ENCODE measurements at places on chromosomes 1 and 21.

- no peak for DNase-seq
Observed at GRCh38 chr1:103089221-103089620, 19.1 kb downstream of the COL11A1 start.

GRCh38 chr1:152191260-152191659, 32.2 kb upstream of the RPTN start:
- no peak for DNase-seq

DNA sequence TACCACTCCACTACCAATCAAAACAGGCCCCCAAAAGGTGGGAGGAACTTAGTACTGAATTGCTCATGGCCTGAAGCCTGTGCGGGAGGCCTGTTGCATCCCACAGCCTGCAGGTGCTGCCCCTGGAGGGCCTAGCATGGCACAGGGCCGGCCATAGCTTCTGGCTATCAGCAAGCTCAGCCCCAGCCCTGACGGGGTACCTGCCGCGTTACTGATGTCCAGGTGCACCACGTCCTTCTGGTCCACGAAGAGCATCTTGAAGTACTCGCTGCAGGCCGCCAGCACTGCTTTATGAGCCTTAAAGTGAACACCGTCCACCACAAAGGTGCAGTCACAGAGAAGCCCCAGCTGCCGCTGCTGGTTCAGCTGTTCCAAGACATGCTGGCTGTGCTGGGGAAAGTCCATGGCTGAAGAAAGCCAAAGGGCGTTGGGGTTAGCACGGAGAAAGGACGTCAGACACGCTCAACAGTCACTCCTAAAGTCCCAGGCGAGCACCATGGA, 27.8 kb downstream of the ZBTB17 start:
- peak; percentile 43 for DNase-seq

DNA sequence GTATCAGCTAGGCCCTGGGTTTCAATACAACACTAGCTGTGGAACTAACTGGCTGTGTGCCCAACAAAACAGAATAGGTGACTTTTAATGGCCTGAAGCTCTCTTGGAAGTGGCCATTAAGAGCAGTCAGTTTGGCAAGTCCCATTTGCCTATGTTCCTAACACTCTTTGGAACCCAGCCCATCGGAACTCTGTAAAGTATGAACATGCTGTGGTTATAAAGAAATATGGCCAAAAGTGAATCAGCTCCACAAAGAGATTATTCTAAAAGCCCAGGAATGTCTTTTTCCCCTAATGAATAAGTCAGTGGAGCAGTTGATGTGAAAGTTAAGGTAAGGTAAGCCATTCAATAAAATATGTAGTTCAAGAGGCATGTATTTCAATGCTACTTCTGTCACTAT, 223.7 kb upstream of the ADAMTS5 start:
- DNase-seq = no peak

GRCh38 chr1:53275566-53275965, 37.2 kb upstream of the MAGOH start:
- DNase-seq = no peak

DNA sequence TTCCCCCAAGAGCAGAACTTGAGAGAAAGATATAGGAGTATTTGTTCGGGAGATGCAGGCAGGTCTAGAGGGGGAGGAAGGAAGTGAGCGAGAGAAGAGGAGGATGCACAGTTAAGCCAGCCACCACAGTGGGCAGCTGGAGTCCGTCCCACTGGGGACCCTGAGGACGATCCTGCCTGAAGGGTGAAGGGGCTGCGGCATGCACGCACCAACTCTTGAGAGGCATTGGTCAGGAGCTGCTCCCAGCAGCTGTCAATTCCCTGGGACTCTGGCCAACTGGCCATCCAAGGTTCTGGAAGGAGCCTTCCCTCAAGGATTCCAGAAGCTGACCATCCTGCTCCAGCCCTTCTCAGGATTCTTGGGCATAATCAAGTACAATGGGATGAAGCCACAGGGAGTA, 246.9 kb downstream of the MATN1 start:
- no peak for DNase-seq

DNA sequence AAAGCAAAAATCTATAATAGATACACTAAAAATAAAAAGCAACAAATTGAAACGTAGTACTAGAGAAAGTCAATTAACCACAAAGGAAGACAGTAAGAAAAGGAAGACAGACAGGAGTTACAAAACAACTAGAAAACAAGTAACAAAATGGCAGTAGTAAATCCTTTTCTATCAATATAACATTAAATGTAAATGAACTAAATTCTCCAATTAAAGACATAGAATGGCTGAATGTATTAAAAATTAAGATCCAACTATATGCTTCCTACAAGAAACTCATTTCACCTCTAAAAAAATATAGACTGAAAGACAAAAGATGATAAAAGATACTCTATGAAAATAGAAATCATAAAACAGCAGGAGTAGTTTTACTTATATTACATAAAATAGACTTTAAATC, 79.1 kb downstream of the CTH start:
- DNase-seq = no peak

GRCh38 chr1:44613941-44614340, 60.3 kb downstream of the TMEM53 start:
- DNase-seq = no peak

DNA sequence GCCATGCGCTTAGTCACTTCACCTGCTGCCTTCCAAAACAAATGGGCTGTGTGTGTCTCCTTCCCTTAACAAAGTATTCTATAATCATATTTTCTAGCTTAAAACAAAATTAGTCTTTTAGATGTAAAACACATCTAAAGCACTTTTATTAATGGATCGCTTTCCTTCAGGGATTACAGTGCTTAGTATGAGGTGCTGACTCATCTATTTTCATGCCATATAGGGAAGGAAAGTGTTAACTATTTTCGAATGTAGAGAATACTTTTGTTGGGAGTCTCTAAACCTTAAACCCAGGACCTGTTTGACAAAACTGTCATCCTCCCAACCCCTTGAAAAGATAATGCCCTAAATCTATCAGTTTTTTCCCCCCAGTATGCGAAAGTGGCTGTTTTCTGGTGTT, 90.2 kb downstream of the PBX1 start:
- no peak for DNase-seq

DNA sequence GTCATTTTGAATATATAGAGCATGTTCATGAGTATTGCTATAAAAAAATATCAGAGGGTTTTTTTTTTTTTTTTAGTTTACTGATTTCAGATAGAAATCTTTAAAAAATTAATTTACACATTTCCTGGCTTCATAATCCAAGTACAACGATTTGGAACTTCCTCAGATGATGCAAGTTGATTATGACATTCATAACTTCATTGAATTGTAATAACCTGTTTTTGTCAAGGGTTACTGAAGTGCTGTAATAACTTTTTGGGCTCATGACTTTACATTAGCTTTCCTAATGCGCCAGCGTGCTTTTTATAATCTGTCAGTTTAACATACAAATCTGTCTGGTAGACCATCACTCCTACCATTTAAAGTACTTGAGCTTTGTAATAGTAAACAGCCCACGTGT, 81.3 kb downstream of the SASS6 start:
- no peak for DNase-seq

GRCh38 chr1:107992347-107992746, 27.4 kb upstream of the VAV3 start:
- no peak for DNase-seq

DNA sequence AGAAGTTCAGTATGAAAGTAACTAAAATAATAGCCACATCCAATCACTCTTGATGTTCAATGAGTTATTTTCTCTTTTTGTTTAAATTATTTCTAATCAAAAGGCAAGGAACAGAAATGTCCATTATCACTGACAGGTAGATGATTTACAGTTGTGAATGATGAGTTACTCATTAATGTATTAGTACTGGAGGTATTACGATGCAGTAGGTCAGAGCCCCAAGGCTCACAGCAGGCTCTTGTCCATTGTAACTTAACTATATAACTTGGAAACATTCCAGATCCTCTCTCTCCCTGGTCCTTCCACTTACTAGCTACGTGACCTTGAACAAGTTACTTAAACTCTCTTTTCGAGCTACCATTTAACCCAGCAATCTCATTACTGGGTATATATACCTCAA, 39.5 kb downstream of the CRB1 start:
- DNase-seq = no peak

DNA sequence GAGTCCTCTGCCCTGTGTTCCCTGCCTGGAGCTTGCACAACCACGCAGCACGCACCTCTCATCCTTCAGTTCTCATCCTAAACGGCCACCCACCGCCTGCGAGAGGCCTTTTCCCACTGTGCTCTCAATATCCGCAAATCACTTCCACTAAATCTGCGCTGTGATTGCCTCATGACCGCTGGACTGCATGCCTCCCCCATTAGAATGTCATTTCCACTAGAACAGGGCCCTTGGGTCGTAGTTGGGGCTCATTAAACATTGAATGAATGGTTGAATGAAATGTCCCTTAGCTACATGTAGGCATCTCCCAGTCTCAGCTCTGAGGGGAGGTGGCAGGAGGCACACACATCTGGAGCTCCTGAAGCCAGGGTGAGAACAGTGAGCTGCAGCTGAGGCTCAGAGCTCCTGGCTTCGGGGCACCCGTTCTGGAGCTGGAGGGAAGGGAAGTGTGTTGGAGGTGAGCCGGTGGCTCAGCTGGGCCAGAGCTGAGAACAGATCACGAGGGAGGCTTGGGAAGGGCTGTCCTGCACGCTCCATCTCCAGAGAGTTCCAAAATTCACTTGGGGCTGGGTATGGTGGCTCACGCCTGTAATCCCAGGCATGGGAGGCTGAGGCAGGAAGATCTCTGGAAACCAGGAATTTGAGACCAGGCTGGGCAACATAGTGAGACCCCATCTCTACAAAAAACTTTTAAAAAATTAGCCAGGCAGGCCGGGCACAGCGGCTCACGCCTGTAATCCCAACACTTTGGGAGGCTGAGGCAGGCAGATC, 30.4 kb downstream of the TMEM201 start:
- DNase-seq = no peak

DNA sequence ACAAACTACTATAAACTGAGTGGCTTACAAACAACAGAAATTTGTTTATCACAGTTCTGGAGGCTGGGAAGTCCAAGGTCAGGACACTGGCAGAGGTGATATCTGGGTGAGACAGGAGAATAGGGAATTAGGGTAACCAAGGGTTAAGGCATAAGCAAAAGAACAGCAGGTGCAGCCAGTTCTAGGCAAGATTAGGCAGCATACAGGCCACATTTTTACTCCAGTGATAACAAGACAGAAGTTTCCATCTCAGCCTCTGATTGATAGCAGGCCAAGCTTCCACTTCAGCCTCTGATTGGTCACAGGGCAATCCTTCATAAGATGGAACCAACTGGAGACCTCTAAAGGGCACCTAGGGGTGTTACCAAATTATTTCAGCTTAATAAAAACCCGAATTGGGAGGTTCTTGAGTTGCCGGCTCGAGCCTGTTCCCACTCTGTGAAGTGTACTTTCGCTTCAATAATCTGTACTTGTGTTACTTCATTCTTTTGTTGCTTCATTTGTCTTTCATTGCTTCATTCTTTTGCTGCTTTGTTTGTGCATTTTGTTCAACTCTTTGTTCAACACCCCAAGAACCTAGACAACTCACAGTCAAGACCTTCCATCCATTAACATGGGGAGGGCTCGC, 185.6 kb downstream of the TOMM20 start:
- no peak for DNase-seq

- DNase-seq = no peak
Observed at GRCh38 chr1:163090321-163090945, 21.3 kb downstream of the RGS4 start.

GRCh38 chr1:181350131-181350530, 133.2 kb upstream of the CACNA1E start:
- no peak for DNase-seq

DNA sequence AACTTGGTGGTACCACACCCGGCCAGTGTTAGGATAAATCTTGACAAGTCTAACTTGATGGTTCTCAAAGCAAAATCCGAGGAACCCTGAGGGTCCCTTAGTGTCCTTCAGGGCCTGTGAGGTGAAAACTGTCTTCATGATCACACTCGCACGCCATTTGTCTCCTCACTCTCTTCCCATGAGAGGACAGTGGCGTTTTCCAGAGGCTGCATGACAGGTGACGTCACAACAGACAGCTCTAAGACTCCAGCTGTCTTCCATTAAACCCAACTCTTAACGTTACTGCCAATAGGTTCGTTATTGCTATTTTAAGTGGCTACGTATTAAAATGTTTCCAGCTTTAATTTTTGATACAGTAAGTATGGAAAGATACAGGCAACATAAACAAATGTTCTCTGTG, 13.8 kb downstream of the CFAP74 start:
- no peak for DNase-seq

GRCh38 chr1:76138217-76138616, 63.7 kb downstream of the ST6GALNAC3 start:
- DNase-seq = no peak

DNA sequence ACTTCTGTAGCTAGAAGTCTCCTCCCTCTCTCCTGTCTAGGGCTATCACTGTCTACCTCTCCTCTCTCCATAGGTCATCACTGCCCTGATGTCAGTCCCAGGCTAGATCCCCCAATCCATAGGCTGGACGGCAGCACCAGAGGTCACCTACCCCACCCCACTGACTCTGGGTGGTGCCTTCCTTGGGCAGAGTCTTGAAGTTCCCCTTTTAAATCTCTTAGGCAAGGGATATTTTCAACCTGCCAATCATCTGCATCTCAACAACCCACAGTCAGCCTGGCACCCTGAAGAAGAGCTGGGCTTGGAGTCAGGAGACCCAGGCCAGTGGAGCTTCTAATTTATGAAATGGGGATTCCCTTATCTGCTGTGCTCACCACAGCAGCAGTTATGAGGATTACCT, 13.2 kb downstream of the MYBPH start:
- DNase-seq = no peak

GRCh38 chr1:16631248-16632043, 18.1 kb upstream of the NBPF1 start:
- DNase-seq = no peak

- no peak for DNase-seq
Observed at GRCh38 chr1:183840140-183840539, 35.2 kb downstream of the RGL1 start.

GRCh38 chr1:206923009-206923960, 1.5 kb upstream of the FCMR start:
- DNase-seq = peak; percentile 71

DNA sequence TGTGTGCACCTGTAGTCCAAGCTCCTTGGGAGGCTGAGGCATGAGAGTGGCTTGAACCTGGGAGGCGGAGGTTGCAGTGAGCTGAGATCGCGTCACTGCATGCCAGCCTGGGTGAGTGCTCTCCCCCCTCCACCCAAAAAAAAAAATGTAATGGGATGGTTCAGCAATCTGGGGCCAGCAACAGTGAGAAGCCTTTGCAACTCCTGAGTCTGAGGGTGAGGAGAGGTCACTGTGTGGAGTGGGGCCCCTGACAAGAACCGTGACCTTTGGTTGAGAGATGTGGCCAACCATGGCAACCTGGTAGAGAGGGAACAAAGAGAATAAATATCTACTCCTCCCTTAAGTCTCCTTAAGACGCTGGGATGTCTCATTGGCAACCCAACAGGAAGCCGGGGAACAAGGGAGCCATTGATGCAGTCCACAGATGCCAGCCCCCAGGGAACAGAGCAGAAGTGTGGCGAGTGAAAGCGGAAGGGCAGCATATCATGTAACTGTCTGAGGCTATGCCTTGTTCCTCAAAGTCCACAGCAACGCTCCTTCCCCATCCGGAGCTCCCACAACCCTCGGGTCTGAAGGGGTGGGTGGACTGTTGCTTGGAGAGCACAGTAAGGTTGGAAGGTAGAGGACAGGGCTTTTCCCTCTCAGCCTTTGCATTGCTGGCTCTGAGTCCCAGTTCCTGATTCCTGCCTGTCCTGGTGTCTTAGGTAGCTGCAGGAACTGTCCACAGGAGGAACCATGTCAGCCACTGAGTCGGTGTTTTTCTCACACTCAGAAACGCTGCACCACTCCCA, 8.3 kb downstream of the TRNP1 start:
- no peak for DNase-seq

GRCh38 chr1:199815947-199816346, 211.6 kb upstream of the NR5A2 start:
- no peak for DNase-seq

GRCh38 chr1:92957030-92957734, 4.1 kb downstream of the DIPK1A start:
- DNase-seq = no peak

Data from stimulated activated CD4-positive, alpha-beta T cell treated with anti-CD3 and anti-CD28 coated beads, Interleukin-1b, Interleukin-23, amount 100 ng/mL, for 48 hours (primary cell).